ENCODE measurements at places on chromosomes 6 and 20. TPM values are rescaled to one million over a fixed set of nuclear protein-coding genes. Genes with fewer than 3 reads are reported as not detected.

The ADAM33 gene
- total RNA-seq, result 1.2 TPM

The LY86 gene
- not detected for total RNA-seq

The ASIP gene
- not detected for total RNA-seq

The ECT2L gene
- total RNA-seq, result 0.41 TPM

The TMEM200A gene
- total RNA-seq, result not detected

The IL17A gene
- total RNA-seq, result not detected

The LPA gene
- total RNA-seq, result 0.19 TPM

The TRIM10 gene
- 0.15 TPM for total RNA-seq

The NNAT gene
- total RNA-seq, result 213 TPM

GRCh38 chr20:57501461-57502335 lies 23.2 kb downstream of the CTCFL start:
- no peak for ATAC-seq

DNA sequence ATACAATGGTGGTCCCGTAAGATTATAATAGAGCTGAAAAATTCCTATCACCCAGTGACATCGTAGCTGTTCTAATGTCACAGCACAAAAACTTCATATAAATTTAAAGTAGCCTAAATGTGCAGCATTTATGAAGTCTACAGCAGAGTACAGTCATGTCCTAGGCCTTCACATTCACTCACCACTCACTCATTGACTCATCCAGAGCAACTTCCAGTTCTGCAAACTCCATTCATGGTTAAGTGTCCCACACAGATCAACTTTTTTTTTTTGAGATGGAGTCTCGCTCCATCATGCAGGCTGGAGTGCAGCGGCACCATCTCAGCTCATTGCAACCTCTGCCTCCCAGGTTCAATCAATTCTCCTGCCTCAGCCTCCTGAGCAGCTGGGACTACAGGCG lies 20.9 kb upstream of the KCNG1 start:
- no peak for ATAC-seq

DNA sequence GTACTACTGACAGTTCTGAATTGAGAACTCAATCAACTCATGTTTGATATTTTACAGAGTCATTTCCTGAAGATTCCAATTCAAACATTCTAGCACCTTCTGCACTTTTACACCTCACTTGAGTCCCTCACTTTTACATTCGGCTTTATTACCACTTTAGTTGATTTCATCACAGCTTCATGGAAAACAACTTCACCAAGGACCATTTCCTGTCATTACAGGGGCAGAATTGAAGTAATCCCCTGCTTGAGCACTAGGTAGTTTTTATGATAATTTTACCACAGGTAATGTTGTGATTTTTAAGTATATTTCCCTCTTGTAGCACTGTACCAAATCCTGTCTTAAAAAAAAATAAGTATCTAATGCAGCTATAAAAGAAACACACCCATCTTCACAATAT lies 312.9 kb downstream of the BTBD9 start:
- ATAC-seq, result no peak

GRCh38 chr6:115863211-115863610 lies 197.5 kb downstream of the FRK start:
- ATAC-seq, result no peak

GRCh38 chr20:38294076-38294591 lies 9.8 kb upstream of the BPI start:
- no peak for ATAC-seq
